Bone marrow (tissue), 2 donors: ENCODE measurements at places on chromosomes 2 and 18.

- peak; percentile 80 for DNase-seq
These were observed 42.0 kb downstream of the MCFD2 start for GRCh38 chr2:46873604-46874068.

DNA sequence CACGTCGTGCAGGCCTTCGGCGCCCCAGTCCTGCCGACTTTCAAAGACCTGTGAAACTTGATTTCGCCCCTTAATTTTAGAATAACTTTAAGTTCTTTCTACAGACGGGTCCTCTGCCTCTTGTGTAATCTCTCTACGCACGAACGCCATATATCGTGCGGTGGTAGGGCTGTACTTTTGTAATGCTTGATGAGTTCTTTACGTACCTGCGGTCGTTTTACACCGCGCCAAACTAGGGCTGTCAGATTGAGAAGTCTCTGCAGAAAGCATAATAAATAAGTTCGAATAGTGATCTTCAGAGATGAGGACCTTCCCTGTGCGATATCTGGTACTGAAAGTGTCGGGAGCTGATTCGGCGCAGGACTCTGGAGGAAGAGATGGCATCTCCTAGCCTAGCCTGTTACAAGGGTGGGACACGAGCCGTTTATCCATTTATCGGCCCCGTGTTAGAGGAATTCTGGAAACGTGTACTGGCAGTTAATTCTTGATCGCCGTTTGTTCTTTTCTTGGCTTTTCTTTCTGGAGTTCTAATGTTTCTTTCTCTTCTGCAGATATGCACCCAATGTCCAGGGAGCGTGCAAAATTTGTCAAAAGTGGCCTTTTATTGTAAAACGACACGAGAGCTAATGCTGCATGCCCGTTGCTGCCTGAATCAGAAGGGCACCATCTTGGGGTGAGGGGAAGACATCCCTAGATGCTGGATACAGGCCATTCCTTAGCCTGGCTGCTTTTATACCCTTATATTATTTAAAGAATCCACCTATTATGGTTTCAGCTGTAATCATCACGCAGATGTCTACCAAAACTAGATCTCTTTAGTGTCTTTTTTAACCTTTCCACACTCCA is 781 bp upstream of the SLC5A6 start:
- peak; percentile 24 for DNase-seq

DNA sequence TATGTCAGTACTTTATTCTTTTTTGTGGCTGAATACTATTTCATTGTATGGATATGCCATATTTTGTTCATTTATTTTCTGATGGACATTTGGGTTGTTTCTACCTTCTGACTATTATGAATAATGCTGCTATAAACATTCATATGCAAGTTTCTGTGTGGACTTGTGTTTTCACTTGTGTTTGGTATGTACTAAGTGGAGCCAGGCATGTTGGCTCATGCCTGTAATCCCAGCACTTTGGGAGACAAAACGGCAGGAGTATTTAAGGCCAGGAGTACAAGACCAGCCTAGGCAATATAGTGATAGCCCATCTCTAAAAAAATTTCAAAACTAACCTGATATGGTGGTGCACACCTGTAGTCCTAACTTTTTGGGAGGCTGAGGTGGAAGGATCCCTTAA is 23.3 kb downstream of the MARCHF7 start:
- no peak for DNase-seq

DNA sequence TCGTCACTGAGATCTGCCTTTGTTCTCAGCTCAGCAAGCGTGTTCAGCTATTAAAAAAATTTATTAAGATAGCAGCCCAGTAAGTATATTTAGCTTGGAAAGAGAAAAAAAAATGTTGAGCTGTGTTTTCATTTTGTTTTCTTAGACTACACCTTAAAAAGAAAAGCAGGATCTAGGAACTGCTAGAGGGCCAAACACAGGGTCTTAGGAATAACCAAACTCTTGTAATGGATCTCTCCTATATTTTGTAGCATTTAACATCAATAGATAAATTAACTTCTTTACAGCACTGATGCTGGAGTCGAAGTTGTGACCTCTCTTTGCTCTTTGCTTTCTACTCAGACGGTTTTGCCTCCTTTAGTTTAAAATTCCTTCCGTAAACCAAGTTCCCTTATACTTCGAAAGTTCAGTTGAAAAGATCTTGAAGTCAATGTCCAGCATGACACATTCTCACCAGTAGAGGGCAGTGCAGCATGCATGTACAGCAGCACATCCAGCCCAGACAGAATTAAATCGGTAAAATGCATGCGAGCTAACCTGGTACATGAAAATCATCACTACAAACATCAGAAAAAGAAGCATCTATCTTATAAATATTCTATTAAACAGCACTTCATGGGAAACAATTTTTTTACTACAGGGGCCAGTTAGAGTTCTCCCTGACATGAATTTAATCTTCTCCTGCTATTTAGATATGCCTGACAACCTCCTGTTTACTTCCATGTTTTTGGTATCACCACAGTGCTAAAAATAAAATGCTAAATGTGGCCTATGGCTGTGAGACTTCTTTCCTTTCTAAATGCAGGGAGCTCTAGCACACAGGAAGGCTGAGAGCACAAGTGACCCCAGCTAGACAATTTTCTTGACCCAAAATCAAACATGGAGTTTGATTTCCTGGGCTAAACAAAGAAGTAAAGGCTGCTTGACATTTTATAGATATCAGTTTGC is 48.2 kb upstream of the MAP3K20 start:
- peak; percentile 67 for DNase-seq

DNA sequence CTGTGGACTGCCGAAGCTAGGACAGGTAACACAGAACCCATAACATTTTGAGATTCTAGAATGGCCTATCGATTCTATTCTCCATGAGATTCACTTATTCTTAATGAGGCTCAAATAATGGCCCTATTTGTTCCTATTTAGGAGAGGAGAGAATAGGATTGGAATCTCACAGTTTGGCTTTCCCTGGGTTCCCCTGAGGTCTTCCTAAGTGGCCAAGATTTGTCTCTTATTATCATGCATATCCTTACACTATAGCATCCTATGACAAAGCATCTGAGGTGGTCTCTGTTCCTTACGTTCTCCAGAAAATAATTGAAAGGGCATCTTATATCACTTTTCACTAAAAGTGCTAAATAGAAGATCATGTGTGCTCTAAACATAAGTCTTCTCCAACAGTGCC is 9.5 kb downstream of the WDPCP start:
- no peak for DNase-seq

GRCh38 chr2:98975611-98976010 is 39.6 kb upstream of the CRACDL start:
- DNase-seq: no peak

DNA sequence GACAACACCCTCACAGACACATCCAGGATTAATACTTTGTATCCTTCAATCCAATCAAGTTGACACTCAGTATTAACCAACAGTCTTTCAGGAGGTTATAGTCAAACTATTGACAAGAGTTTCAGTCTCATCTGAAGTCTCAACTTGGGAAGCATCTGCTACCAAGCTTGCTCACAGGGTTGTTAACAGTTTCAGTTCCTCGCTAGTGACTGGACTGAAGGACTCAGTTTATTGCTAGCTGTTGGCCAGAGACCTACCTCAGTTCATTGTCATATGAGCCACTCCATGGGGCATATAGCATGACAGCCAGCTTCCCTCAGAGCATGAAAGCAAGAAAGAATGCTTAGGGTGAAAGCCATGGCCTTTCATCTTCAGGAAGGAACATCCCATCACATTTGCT is 228.6 kb downstream of the EPHA4 start:
- no peak for DNase-seq

DNA sequence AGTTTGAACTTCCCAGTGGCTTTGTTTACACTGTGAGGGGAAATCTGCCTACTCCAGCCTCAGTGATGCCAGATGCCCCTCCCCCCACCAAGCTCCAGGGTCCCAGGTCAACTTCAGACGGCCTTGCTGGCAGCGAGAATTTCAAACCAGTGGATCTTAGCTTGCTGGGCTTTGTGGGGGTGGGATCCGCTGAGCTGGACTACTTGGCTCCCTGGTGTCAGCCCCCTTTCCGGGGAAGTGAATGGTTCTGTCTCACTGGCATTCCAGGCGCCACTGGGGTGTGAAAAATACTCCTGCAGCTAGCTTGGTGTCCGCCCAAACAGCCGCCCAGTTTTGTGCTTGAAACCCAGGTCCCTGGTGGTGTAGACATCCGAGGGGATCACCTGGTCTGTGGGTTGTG is 70.0 kb upstream of the NEUROD1 start:
- no peak for DNase-seq

DNA sequence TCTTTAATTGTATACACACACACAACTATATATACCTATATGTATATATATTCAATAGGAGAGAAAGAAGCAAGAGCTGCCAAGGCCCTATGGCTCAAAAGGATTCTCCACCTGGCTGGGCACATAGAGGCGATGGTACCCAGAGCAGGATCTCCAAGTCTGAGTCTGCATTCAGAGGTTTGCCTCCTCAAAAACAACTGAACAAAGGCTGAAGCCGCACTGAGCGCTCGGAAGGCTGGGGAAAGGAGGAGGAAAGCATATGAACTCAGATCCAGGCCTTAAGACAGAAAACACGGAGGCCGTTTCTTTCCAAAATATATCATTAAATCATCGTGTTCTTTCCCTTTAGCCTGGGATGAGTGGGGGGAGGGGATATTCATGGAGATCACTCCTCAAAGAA is 3.6 kb downstream of the HOXD12 start:
- no peak for DNase-seq

- DNase-seq: no peak
These were observed 83.4 kb downstream of the SLC25A12 start for GRCh38 chr2:171810422-171811244.

GRCh38 chr2:70188460-70188859 is 2.4 kb downstream of the C2orf42 start:
- no peak for DNase-seq

GRCh38 chr2:75403991-75404428 is 156.7 kb downstream of the EVA1A start:
- no peak for DNase-seq

DNA sequence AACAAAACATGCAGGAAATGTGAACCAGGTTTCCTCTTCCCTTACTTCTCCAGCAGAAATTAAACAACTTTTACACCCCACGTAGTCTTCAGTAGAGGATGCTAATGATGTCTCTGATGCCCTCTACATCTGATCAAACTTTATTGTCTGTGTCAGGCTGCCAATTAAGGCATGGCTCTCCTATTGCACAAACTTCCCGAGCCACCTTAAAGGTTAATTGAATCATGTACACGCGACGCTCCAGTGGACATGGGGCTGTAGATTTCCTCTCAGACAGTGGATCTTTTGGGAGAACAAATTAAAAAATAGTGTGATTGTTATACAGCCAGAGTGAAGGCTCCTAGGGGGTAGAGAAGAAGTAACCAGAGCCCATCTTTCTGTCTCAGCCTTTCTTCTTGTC is 301.6 kb downstream of the SMAD2 start:
- no peak for DNase-seq

- DNase-seq: no peak
These were observed 479 bp downstream of the RNMT start for GRCh38 chr18:13726972-13727331.

- no peak for DNase-seq
These were observed 40.2 kb upstream of the GMCL1 start for GRCh38 chr2:69789175-69789721.
